ENCODE measurements at places on chromosomes 2 and 18.

DNA sequence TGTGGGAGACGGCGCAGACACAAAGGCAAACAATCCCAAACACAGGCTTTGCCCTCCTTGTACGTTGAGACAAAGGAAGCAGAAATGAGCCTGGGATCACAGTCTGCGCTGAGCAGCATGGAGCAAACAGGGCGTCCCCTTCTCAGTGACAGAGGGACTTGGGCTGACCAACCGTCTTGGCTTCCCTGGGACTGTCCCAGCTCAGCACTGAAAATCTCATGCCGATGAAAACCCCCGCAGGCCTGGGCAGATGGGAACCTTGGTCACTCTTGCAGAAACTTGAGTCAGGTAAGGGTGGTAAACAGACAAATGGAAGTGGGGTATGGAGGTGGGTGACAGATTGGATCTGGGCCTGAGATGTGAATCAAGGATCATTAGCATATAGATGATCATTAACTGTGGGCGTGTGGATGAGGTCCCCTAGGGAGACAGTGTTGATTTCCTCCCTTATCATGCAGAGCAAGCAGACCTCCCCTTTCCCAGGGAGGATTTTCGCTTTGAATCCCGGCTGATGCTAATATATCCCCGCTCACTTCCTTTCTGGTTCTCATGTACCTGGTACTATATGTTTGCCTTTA is 19.1 kb upstream of the SH3BP4 start:
- no peak for DNase-seq

DNA sequence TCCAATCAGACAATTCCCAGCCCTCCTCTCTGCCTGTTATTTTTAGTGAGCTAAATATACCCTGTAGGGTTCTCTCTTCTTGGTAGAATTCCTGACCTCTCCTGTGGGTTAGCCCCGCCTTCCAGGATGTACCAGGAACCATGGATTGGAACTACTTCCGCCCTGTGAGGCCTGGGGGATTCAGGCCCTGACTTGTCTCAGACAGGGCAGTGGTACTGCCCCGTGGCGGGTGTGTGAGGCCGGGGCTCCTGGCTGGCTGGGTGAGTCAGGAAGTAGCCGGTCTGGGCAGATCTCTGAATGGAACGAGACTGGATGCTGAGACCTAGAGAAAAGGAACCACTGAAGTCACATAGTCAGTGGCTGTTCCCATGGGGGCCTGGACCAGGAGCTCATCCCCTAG is 50.5 kb downstream of the DYSF start:
- no peak for DNase-seq

GRCh38 chr18:35463827-35464226 is 33.9 kb downstream of the INO80C start:
- no peak for DNase-seq

DNA sequence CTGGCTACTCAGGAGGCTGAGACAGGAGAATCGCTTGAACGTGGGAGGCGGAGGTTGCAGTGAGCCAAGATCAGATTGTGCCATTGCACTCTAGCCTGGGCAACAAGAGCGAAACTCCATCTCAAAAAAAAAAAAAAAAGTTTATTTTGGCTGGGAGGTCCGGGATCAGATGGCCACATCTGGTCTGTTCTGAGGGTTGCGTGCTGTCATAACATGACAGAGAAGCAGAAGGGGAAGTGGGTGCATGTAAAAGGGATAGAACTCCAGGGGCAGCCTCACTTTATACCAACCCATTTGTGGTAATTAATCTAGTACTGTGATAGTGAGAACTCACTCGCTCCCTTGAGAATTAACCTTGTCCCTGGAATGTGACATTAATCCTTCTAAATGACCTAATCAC is 101.2 kb downstream of the PTPN4 start:
- DNase-seq, result no peak

DNA sequence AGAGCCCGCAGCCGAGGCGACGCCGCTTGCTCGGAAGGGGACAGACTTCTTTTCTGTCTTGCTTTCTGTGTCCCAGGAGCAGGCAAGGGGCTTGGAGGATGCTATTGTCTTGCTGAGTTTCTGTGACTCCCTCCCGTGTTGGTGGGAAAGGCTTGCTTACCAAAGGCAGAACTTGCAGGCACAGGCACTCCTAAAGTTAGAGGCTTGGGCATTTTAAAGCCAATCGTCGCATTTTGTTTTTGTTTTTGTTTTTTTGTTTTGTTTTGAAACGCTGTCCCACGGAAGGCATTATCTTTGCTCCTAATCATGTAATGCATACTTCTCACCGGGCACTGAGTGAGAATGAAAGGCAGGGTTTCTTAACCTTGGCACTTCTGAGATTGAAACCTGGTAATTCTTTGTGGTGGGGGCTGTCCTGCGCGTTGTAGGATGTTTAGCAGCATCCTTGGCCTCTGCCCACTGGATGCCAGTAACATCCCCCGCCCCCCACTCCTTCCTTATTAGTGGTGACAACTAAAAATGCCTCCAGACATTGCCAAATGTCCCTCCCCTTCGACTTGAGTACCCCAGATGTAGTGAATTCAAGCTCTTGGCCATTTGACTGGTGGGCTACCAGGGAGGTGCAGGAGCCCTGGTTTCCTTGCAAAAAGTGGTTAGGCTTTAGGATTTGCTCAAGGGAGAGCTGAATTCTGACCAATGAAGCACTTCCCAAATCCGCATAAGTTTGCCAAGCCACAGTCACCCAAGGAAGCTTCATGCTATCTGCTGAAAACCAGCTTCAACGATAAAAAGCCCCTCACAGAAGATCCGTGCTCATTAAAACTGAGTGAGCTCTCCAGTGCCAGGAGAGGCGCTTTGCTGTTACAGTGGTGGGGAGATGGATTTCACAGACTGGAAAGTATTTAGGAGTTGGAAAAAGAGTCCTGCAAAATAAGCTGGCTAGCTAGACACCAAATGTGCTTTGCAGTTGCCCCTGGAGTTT is 1.2 kb downstream of the ANTXR1 start:
- DNase-seq, result no peak

DNA sequence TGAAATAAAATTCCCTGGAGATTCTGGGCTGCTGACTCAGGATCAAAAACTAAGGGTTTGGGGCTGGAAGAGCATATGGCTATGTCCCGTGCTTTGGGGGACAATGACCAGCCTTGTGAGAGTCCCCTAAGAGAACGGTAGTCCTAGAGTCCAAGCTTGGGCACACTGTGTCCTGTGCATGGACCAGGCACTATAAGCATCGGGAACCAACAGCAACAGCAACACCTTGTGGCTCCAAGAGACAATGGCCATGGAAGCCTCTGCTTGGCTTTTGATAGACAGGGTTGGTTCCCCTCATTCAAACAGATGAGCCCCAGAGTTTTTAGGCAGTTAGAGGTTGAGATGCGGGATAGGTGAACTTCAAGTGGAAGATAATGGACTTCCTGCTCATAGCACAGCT is 294.4 kb upstream of the CHAC2 start:
- no peak for DNase-seq

DNA sequence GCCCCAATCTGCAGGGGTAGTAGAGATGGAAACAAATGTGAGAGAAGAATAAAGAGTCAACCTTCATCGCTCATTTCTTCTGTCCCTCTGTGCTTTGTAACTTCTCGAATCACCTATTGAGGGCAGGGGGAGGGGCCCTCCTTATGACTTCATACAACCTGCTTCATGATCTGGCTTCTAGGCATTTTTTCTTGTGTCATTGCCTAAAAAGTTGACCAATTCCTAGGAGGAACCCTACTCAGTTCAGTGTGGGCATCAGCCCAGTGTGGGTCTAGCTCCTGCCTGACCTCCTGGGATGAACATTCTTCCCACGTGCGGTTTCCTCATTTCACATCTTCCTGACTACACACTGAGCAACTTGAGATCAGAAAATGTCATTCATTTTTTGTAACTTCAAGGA is 46.3 kb upstream of the CREB1 start:
- DNase-seq, result no peak

- DNase-seq, result no peak
Measured at GRCh38 chr2:217857624-217858506, 144.9 kb downstream of the TNS1 start.

DNA sequence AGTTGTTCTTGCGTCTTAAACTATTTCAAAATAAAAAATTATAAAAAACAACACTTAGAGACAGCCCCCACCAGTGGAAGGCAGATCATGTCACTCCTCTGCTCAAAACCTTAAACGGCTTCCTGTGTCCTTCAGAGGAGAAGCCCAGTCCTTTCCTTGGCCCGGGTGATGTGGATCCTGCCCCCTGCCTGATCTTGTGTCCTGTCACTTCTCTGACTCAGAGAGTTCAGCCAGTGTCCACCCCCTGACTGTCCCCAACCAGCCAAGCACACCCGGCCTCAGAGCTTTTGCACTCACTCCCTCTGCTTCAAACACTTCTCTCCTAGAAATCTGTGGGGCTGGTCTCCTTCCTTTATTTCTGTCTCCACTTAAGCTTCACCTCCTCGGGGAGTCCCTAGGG is 35.4 kb downstream of the TOGARAM2 start:
- DNase-seq, result no peak

DNA sequence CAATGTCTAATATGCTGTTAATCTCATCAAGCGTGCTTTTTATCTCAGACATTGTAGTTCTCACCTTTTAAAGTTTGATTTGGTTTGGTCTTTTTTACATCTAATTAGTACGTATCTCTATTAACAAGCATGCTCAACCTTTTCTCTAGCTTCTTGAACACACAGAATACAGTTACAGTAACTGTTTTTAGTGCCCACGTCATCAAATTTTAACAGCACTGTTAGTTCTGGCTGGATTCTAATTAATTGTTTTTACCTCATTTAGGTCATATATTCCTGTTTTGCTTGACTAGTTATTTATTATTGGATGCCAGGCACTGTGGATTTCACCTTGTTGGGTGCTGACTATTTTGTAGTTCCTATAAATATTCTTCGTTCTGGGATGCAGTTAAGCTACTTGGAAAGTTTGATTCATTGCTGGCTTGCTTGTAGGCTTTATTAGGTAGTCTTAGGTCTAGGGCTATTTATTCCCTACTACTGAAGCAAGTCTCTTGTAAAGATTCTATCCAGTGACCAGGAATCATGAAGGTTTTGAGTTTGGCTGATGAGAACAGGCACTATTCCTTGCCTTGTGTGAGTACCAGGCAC is 263.0 kb downstream of the ETAA1 start:
- no peak for DNase-seq

DNA sequence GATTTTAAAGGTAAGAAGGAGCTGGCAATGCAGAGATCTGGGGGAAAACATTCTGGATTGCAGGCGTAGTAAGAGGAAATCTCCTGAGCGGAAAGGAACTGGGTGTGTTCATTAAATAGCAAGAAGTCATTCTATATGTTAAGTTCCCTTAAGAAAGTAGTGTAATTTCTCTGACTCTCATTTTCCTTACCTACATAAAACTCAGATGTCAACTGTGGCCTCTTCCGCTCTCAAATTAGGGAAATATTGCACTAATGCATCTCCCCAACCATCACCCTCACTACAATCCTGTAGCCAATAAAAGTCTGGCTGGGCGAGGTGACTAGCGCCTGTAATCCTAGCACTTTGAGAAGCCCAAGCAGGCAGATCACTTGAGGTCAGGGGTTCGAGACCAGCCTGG is 89.0 kb upstream of the CDC42EP3 start:
- DNase-seq, result no peak

- DNase-seq, result no peak
Measured at GRCh38 chr18:70426818-70427217, 138.0 kb downstream of the SOCS6 start.

GRCh38 chr2:43818761-43819160 is 19.9 kb downstream of the ABCG5 start:
- DNase-seq, result no peak

DNA sequence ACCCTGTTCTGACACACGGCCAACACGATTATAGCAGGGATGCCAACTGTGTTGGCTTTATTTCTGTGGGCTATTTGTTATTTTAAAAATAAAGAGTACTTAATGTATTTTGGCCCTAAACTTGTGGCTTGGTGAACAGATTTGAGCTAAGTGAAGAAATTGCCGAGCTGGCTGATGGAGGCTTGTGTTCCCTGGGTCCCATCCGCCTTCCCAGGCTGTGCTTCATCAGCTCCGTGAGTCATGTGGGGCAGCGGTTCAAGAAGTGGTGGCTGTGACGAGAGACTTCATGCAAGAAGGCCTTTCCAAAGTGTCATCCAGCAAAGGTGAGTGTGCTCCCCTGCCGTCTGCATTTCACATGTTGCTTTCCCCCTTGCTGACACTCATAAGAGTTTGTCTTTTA is 73.6 kb upstream of the NCK2 start:
- no peak for DNase-seq

DNA sequence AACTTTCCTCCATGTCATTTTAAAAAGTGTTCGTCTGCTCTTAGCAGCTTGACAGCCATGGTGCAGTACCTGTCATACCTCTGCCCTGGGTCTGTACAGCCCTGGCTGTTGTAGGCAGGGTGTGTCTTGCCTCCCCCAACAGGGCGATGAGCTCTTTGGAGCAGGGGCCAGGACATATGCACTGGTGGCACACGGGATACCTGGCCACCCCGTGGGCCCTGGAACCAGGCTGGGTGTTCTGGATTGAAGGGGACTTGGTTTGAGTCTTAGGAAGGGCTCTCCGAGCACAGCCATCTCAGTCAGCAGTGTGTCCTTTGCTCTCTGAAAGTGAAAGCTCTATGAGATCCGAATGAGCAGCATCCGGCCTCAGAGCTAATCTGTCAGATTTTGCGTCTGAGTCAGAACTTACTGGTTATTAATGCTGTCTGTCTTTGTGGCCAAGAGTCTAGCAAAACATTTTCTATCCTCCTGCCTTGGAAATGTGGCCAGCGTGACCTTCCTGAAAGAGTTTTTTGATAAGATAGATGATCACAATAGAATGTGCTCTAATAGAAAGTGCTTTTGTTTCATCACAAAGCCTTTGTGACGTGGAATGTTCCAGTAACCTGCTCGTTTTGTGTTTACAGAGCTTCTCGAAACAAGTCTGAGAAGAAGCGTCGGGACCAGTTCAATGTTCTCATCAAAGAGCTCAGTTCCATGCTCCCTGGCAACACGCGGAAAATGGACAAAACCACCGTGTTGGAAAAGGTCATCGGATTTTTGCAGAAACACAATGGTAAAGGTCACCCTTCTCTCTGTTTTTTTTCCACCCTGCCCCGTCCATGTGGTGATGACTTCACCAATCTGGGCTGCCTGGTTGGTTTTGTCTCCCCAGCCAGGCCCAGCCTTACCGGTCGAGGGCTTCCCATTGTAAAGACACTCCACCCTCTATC is 77.3 kb upstream of the RPL31 start:
- DNase-seq, result no peak

GRCh38 chr18:44857081-44857480 is 176.4 kb downstream of the SETBP1 start:
- DNase-seq, result no peak
